SW 1271 (cell line): ENCODE measurements at places on chromosomes 5 and 9.

- DNase-seq = no peak
These were observed 3.1 kb downstream of the IRX4 start for GRCh38 chr5:1879292-1880263.

DNA sequence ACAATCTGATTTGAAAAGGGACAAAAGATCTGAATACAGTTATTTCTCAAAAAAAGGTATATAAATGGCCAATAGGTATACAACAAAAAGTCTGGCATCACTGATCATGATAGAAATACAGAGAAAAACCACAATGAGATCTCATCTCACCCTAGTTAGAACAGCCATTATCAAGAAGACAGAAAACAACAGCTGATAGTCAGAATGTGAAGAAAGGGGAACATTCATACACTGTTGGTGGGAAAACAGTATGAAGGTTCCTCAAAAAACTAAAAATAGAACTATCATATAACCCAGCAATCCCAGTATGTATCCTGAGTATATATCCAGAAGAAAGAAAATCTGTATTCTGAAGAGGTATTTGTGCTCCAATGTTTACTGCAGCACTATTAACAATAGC, 75.7 kb upstream of the OR2K2 start:
- no peak for DNase-seq

- DNase-seq = no peak
These were observed 432.4 kb upstream of the SMC2 start for GRCh38 chr9:103661663-103662062.

- DNase-seq = no peak
These were observed 12.2 kb upstream of the POMT1 start for GRCh38 chr9:131490514-131490913.

- DNase-seq = no peak
These were observed 69.5 kb upstream of the GARNL3 start for GRCh38 chr9:127194881-127195713.

GRCh38 chr5:66747607-66748006, 151.4 kb downstream of the MAST4 start:
- no peak for DNase-seq

DNA sequence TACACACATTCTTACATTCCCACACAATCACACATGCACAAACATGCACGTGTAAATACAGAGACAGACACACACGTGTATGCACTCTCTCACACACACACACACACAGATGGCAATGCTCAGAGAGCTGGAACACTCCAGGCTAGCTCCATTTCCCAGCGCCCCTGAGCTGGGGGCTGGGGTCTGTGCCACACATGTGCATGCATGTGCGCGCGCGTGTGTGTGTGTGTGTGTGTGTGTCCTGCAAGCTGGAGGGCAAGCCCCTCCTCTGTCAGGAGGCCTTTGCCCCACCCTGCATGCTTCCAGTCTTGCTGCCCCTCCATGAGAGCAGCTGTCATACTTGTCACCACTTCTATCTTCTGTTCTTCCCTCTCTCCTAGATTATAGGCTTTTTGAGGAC, 16.6 kb upstream of the S1PR3 start:
- DNase-seq = no peak

GRCh38 chr9:84756731-84757130, 87.2 kb downstream of the NTRK2 start:
- no peak for DNase-seq

GRCh38 chr9:16866587-16866986, 3.9 kb downstream of the BNC2 start:
- no peak for DNase-seq

- DNase-seq = no peak
These were observed 49.2 kb downstream of the EBF1 start for GRCh38 chr5:159050316-159051143.

GRCh38 chr9:121736934-121737462, 85.6 kb downstream of the DAB2IP start:
- no peak for DNase-seq

DNA sequence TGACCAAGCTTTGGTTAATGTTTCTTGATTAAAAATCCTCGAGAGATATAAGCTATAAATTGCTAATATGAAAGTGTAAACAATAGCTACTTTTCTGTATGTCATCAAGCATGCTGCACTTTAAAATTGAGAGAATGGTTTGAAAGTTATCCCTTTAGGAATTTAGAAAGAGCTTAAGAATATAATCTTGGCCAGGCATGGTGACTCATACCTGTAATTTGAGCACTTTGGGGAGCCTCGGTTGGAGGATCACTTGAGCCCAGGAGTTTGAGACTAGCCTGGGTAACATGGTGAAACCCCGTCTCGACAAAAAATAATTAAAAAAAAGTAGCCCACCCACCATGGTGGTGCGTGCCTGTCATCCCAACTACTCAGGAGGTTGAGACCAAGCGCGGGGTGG, 12.2 kb upstream of the MROH2B start:
- DNase-seq = no peak

GRCh38 chr5:74040811-74041491, 415.0 kb downstream of the ARHGEF28 start:
- no peak for DNase-seq

DNA sequence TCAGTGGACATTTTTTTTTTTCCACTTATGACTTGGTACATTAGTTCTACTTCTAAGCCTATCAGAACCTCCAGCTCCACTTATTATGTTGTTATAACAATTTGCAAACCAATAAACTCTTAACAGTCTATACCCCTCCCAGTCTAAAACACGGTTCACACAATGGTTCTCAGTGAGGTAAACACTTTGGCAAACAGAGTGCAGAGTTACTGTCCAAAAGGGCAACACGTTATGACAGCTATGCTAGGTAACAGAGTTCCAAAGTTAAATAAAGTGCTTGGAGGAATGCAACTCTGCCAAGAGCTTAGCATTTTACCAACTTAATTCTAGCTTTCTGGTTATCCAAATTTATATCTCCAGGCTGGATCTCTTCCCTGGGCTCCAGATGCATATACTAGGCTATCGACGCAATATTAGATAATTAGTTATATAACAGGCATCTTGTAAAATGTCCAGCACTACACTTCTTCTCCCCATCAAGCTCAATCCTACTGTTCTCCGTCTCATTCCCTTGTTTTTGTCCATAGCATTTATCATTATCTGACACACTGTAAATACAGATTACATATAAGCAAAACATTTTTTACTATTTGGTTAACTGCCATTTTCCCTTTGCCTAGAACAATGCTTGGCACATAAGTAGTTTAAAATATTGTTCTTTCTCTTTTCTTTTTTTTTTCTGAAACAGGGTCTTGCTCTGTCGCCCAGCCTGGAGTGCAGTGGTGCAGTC, 14.3 kb downstream of the FNBP1 start:
- DNase-seq = no peak

DNA sequence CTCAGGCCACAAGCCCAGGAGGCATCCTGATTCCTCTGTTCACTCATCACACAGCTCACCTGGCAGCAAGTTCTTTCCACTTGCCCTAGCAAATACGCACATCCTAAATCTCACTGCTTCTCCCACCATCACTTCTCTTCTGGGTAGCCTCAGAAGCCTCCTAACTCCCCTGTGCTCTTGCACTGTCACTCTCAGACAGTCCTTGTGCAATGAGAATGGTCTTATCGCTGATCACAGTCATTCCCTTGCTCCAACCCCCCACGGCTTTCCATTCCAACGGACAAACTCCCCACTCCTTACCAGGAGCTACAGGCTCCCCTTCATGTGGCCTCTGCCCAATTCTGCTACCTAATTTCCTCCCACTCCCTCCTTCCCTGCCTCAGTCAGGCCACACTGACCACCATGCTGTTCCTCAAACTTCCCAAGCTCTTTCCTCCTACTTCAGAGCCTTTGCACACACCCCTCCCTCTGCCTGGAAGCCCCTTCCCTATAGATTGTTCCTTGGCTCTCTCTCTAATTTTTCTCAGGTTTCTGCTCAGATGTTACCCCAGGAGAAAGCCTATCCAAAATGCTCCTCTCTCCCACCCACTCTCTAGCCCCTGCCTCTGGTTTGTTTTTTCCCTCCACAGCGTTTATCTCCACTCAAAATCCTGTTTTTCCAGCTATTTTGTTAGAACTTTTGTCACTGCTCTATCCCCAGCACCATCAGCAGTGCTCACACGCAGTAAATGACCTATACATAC, 34.1 kb upstream of the TNFAIP8 start:
- no peak for DNase-seq

- no peak for DNase-seq
These were observed 15.1 kb upstream of the ZCCHC7 start for GRCh38 chr9:37105234-37105633.

- DNase-seq = no peak
These were observed 972.4 kb upstream of the ACO1 start for GRCh38 chr9:31412081-31412480.

DNA sequence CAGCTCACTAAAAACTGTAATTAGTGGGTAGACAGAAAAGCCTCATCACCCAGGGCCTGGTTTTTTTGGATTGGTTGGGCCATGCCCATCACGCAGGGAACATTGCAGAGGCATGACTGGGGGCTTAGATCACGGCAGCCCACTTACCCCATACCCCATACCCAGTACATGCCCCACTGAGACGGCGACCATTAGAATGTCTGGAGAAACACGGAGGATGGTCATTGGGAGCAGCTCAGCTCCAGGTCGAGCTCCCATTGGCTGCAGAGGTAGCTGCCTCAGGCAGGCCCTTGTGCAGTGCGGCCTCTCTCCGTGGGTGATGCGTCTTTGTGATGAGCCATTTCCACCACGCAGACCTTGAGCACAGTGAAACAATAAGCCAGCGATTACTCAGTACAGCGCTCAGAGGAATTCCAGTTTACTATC, 204.0 kb downstream of the GADD45G start:
- DNase-seq = no peak

- DNase-seq = no peak
These were observed 12.2 kb downstream of the NOL6 start for GRCh38 chr9:33461492-33461891.

GRCh38 chr9:79883073-79883645, 311.4 kb downstream of the TLE4 start:
- no peak for DNase-seq

DNA sequence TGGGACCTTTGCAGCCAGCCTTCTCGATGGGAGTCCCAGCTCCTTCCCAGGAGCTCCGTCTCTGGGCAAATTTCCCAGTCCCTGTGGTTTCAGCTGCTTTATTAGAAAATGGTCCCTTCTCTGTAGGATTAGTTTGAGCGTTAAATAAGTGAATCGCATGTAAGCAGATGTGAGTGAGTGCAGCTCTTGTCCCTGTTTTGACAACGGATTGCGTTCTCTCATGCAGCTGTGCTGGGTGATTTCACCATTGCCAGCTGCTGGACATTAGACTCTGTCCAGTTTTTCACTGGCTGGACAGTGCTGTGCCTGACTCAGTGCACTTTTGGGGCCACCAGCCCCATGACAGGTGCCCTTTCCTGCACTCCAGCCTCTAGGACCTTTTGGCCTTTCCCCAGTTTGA, 11.6 kb upstream of the CEL start:
- DNase-seq = no peak

- no peak for DNase-seq
These were observed 32.1 kb downstream of the B4GALT1 start for GRCh38 chr9:33135031-33135461.

DNA sequence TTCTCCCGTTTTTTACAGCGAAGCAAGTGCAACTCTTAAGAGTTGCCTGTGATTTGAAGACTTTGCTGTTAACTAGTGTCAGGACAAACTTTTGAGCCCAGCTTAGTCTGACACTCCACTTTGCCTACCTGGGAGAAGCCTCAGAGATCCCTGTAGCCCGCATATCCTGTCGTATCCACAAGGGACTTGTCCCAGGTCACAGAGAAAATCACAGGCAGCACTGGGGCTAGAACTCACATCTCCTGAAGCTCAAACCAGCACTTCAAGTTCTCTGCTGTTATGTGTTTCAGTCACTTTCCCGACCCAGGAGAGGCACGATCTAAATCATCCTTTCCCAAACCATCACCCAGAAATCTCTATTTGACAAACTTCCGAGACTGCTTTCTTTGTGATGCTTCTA, 584.5 kb downstream of the ACTL7B start:
- DNase-seq = no peak

GRCh38 chr5:40995801-40996586, 75.1 kb downstream of the MROH2B start:
- DNase-seq = no peak
